ENCODE measurements at places on chromosomes 7 and 10.

GRCh38 chr10:30171601-30172000, 112.2 kb upstream of the JCAD start:
- DNase-seq: no peak

DNA sequence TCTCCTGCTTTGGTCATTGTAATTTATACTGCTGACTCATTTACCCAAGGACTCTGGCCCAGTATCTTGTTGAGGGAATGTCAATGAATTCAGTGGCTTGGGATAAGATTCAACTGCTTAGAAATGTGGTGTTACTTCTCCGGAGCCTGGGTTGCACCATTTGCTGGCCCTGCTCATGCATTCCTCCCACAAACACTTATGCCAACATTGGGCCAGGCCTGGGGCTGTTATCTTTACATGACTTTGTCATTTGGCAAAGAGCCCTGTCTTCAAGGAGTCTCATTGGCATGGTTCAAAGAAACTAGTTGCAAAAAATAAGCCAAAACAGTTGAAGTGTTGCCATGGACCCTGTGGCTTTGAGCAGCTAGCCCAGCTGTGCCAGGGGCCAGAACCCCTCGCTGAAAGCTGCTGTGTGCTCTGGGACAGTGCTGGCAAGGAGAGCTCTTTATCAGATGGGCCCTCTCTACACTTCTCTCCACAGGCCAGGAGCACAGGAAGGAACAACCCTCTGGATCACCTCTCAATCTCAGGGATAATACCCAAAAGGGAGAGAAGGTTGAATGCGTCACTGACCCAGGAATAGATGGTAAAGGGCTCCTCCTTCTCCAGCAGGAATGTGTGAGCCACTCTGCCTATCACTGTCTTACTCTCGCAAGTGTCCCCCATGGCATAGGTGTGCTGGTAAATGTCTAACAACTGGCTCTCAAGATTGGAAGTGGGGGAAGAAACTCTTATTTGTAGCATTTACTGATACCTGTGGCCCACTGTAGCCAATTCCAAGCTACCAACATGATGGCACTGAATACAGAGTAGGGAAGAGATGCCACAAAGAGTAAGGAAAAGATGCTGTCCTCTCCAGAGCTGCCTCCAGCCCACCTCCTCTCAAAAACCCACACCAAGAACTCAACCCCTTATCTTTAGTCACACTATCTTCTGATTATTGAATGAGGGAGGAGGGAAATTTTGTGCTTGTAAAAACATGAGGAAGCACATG, 23.5 kb upstream of the PDE1C start:
- no peak for DNase-seq

- DNase-seq: peak; percentile 33
These were observed 712 bp downstream of the ITPRIP start for GRCh38 chr10:104337521-104337984.

DNA sequence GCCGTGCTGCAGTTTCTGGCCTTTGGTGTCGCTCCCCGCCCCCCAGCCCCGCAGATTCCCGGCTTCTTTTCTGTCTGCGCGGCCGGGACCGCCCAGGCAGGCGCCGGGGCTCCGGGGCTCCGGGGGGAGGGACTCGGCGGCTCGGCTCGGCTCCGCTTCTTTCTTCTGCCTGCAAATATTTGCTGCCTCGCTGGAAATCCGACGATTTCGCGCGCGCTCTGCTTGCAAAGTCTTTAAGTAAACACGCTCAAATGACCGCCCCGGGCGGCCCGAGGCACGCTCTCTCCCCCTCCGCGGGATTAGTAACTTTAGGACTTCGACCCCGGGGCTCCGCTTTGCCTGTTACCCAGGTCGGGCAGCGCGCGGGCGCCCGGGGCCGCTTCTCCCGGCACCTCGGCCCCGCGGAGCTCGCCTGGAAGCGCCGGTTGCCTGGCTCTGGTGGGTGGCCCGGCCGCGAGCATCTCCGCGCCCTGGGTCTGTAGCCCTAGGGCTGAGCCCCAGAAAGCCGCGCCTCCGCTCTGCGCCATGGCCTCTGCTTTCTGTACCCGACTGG, 3.9 kb upstream of the GATA3 start:
- no peak for DNase-seq

DNA sequence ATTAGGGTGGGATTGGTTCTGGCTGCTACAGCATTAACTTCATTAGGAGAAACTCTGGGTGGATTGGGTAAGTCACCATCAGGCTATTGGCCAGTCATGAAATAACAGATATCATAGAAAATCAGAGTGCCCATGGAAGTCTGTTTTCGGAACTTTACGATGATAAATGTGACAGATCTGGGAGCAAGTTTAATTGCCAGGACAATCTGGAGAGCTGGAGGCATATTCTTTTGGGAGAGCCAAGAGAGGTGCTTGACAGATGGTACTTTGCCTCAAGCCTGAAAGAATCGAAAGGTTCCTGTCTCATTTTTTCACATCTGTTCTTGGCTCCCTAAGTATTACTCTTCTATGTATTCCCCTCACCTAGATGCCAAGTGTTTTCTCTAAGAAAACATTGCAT, 369.9 kb downstream of the CNTNAP2 start:
- DNase-seq: no peak

DNA sequence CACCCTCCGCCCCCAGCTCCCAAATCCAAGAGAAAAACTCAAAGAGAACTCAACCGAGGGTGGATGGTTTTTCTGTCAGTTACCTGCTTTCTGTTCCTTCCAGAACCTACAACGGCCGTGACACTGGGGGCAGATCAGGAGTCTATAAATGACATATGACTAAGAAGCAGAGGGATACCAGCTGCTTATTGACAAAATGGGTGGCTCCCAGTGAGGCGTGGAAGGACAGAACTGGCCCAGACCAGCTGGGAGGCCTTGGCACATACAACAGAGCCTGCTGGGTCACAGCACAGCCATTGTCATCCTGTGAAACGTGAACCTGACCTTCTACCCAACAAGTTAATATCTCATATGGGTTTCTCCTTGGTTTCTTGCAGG, 84.3 kb upstream of the ADRB1 start:
- DNase-seq: no peak

GRCh38 chr7:74325210-74325565, 36.0 kb downstream of the CLIP2 start:
- no peak for DNase-seq

- DNase-seq: no peak
These were observed 527 bp downstream of the PDIA4 start for GRCh38 chr7:149027611-149028345.

DNA sequence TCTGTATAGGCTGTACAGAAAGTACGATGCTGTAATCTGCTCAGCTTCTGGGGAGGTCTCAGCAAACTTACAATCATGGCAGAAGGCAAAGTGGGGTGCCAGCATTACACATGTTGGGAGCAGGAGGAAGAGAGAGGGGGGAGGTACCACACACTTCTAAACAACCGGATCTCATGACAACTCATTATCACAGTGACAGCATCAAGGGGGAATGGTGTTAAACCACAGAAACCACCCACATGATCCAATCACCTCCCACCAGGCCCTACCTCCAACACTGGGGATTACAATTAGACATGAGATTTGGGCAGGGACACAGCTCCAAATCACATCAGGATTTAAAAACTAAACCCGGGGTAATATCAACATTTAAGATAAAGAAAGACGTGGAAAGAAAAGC, 468.8 kb upstream of the AUTS2 start:
- no peak for DNase-seq
